Esophagus mucosa (tissue), 1 donor: ENCODE measurements at places on chromosomes 5 and 9.

- ATAC-seq: peak; percentile 26
Measured at GRCh38 chr9:131555841-131556673, 10.7 kb downstream of the PRRT1B start.

DNA sequence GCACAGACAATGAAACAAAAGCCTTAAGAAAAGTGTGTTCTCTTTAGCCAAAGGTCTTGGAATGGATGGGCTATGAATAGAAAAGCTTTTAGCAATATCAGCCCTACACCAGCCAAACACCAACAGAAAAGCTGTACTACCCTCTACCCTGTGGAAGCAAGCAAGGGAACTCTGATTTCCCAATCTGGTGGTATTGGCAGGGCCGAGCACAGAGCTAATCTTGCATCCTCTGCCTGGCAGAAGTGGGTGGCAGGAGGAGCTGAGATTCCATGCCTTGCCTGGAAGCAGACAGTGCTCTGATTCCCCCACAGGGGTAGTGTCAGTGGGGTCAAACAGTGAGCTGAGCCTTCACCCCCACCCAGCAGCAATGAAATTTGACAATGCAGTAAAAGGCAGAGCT, 29.6 kb upstream of the ZNF782 start:
- ATAC-seq: peak; percentile 25

DNA sequence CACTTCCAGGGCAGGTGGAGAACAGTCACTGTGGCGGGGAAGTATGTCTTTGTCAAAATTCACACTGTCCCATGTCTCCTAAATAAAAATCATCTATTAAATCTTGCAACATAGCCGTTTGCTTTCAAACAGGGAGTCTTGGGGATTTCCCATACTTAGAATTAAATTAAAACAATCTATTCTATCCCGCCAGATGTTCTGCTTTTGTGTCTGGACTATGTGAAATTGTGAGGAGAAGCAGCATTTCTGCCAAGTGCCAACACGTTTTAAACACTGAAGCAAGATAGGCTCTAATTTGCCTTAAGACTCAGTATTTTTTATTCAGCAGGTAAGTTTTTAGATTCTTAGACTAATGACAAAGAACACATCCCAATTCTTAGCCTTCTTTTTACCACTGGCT, 73.7 kb downstream of the SPATA31C2 start:
- no peak for ATAC-seq

DNA sequence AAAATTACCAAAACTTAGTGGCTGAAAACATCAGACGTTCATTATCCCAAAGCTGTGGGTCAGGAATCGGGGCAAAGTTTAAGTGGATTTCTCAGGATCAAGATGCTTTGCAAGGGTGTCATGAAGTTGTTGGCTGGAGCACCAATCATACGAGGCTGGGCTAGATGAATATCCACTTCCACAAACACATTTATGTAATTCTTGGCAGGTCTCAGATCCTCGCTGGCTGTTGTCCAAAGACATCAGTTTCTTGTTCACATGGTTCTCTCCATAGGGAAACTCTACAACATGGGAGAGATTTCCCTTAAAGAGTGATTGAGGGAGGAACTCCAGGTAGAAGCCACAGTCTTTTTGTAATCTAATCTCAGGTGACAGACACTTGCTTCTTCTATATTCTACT, 20.2 kb upstream of the CCDC192 start:
- no peak for ATAC-seq

- ATAC-seq: no peak
Measured at GRCh38 chr5:132656774-132657355, 1.1 kb upstream of the IL13 start.
